ENCODE measurements at places on chromosomes 4 and X.

DNA sequence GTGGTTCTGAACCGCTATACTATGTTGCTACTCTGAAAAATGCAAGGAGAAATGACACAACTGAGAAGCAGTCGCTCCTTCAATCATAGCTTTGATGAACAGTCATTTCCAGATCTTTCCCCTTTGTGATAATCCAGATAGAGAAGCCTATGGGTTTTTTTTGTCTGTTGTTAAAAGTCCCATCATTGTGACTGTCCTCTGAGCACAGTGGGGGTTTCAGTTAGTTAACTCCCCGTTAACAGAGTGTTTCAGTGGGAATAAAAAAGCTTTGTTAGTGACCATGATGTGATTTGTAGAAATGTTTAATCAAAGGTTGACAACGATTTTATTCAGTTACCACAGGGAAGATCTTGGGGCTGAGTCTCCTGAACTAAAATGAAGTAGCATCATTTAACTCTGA is 176.2 kb upstream of the MAOA start:
- DNase-seq = no peak

GRCh38 chrX:973010-973632 is 239.3 kb downstream of the CRLF2 start:
- DNase-seq = no peak

DNA sequence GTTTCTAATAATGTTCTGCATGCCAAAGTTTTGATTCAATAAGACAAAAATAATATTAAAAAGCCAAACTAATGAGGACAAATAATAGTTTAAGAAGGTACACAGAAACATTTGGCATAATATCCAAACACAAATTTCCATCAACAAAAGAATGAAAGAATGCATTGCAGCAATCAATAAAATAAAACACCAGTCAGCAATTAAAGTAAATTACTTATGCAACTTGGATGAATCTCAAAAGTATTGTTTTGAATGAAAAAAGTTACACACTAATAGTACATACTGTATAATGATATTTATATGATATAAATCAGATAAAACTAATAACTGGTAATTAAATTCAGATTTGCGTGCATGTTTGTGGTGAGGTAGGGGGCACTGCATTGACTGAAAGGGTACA is 285.5 kb upstream of the PCDH10 start:
- DNase-seq = no peak

GRCh38 chr4:83238393-83239248 is 46.0 kb downstream of the COQ2 start:
- DNase-seq = no peak

DNA sequence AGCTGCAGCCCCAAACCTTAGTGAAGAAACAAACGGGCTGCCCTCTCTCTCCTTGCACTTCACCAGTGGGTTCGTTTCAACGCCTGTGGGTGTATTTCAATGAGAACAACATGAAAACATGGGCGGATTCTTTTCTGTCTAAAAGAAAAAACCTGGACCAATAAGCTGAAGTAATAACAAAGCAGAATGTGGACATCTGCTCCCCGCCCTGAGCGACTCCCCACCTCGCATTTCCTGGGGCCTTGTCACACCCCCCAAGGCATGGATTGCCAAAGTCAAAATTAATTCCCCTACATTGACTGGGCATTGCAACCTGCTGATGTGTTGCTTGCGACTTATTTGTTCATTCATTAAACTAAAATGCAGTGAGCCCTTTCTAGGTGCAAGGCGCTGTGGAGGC is 142.9 kb downstream of the BCOR start:
- DNase-seq = no peak

DNA sequence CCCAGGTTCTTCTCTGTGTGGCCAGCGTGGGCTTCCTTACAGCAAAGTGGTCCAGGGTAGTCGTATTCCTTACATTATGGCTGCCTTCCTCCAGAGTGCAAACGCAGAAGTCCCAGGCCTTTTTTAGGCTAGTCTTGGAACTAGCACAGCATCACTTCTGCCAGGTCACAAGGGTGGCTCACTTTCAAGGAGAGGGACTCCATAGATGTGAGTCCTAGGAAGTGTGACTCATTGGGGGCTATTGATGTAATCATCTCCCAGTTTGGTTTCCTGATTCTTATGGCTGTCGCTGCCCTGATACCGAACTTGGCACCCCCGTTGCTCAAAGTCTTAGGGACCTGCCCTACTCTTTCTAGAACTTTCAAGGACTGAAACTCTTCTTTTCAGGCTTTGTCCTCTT is 140.0 kb downstream of the DCK start:
- DNase-seq = no peak

DNA sequence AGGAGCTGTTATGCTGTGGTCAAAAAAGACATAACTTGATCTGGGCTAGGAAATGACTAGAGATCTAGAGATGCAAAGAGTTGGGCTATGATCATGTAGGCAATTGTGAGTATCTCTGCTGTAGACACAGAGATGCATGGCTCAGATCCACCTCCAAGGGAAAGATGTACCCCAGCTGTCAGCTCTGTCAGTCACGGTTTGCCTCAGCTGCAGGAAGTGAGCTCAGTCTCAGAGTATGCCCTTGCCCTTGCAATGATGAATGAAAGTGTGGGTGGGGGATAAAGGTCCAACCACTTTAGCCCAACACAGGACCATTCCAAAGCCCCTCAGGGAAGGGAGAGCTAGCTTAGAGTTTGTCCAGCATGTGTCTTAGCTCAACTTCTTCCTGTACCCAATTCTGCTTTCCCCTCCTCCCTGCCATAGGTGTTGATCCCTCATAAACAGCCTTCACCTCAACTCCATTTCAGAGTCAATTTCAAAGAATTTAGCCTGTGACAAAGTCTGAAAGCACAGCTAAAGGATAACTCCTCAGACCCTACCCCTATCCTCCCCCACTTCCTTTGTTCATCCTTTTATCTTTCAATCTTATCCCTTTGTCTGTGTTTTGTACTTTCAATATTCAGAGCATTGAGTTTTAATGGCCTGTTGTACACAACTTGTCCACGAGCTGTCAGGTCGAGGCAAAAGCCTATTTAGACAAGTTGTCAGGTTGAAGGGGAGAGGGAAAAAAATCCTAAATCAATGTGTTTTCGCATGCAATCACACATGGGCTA is 90.6 kb downstream of the MID1IP1 start:
- no peak for DNase-seq

GRCh38 chrX:154348114-154348531 is 26.3 kb downstream of the FLNA start:
- no peak for DNase-seq

GRCh38 chr4:2929469-2929868 is 33.7 kb downstream of the NOP14 start:
- no peak for DNase-seq

- DNase-seq = no peak
Measured at GRCh38 chr4:38470735-38471262, 193.2 kb upstream of the KLF3 start.

DNA sequence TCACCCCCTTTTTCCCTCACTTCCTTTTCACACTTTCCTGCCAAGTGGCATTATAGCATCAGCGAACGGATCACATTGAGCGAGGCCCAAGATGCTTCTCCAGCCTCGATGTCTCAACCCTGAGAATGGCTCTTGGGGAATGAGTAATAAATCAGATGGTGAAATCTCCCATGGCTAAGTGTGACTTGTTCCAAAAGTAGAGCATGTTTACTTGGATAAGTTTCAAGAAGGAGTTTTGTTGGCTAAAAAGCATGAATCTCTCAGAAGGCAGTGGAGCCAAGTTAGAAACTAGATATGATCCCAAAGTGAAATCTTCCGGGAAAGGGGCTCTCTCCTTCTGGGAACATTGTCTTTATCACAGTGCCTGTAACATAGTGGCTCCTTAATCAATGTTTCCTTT is 316.3 kb downstream of the CAMK2D start:
- DNase-seq = peak; percentile 39

DNA sequence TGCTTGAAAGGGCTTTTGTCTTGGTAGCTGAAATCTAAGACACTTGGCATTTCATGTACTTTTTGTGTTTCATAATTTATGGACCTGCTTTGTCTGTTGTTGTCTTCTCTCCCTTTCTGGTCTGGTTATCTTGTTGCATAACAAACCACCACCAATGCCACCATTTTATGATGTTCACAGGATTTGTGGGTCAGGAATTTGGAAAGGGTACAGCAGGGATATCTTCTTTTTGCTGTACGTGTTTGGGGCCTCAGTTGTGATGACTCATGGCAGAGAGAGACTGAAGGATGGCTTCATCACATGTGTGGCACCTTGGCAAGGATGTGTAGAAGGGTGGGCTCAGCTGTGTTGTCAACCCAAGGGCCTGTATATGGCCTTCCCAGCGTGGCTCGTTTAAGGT is 35.2 kb downstream of the KDM6A start:
- DNase-seq = peak; percentile 49

GRCh38 chrX:47030339-47030738 is 47.9 kb upstream of the RGN start:
- peak; percentile 78 for DNase-seq

DNA sequence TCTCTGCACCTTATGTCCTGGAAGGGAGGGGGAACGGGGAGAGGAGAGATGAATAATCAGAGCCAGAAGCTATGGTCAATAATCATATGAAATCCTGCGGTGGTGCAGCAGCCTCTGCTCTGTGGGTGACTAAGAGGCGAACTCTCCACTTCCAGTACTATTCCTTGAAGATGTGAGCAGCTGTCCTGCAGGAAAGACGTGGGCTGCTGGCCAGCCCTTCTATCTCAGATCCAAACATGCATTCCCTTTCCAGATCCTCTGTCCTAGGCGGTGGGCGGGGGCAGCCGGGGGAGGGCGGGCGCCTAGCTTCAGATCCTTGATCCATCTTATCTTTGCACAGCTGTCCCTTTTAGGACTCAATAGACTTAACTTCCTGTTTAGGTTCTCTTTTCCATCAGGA is 34.5 kb downstream of the SPINK2 start:
- DNase-seq = no peak

GRCh38 chr4:181991369-181992108 is 251.7 kb upstream of the TENM3 start:
- no peak for DNase-seq

DNA sequence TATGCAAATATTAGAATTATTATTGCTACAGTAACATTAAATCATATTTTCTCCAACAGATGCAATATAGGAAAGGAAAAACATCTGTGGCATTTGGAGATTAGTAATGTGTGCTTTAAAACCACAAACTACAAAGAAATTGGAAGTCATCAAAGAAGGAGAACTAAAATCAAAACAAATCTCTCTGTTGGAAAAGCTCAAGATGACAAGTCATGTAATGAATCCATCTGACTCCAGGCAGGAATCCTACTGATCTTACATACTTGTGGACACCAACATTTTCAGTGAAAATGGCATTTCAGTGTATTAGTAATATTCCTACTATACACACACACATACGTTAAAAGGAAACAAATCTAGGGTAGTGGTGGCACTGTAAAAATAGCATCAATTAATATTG is 98.2 kb downstream of the SLC39A8 start:
- DNase-seq = no peak

GRCh38 chr4:123449780-123450179 is 53.2 kb downstream of the SPRY1 start:
- peak; percentile 92 for DNase-seq

- DNase-seq = no peak
Measured at GRCh38 chrX:77076896-77077295, 370.3 kb upstream of the FGF16 start.

- no peak for DNase-seq
Measured at GRCh38 chr4:58502839-58503238, 1392.7 kb upstream of the IGFBP7 start.

- no peak for DNase-seq
Measured at GRCh38 chr4:87236861-87237260, 16.4 kb upstream of the KLHL8 start.

- no peak for DNase-seq
Measured at GRCh38 chr4:1598206-1599025, 85.7 kb downstream of the FAM53A start.

DNA sequence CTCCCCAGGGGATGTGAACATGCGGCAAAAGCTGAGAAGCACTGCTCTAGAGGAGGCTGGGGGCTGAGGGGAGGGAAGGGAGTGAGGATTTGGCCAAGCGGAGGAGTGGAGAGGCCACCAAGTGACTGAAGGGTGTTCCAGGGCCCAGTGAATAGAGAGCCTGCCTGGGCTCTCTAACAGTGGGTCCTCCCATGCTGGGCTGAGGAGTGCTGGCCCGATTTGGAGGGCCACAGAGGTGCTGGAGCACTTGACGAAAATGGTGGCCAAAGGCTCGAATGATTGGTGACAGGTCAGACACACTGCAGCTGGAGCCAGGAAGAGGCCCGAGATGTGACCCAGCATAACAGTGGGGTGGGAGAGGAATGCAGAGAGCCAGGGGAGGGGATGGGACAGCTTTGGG is 37.5 kb upstream of the MAP3K15 start:
- DNase-seq = no peak

DNA sequence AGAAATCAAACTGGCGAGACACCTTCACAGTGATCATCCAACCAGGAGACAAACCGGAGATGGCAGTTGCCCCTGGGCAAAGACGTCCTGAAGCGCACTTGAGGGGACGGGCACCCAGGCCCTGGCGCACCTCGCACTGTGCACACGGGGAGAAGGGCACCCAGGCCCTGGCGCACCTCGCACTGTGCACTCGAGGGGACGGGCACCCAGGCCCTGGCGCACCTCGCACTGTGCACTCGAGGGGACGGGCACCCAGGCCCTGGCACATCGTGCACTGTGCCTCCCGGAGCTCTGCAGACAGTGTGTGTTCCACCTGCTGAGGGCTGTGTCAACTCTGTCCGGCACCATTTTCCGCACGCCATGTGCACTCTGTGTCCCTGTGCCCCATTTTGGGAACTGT is 34.6 kb upstream of the CPLX1 start:
- no peak for DNase-seq

DNA sequence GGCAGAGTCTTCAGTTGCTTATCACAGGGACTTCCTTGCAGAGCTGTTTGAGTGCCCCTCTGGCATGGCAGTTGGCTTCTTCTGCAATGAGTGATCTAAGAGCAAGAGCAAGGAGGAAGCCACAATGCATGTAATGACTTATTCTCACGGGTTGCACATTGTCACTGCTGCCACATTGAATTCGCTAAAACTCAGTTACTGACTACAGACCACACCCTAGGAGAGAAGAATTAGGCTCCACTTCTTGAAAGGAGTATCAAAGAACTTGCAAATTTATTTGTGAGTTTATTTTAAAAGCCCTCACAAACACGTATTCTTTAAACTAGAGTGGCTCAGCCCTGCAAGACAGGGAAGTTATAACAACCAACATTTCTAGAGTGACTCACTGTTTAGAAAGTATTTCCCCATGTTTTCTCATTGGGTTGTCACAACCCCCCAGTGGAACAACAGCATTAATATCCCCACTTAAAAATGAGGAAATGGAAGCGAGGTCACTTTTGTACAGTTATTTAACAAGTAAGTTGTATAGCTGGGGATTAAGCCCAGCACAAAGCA is 32.4 kb upstream of the RBPJ start:
- no peak for DNase-seq

DNA sequence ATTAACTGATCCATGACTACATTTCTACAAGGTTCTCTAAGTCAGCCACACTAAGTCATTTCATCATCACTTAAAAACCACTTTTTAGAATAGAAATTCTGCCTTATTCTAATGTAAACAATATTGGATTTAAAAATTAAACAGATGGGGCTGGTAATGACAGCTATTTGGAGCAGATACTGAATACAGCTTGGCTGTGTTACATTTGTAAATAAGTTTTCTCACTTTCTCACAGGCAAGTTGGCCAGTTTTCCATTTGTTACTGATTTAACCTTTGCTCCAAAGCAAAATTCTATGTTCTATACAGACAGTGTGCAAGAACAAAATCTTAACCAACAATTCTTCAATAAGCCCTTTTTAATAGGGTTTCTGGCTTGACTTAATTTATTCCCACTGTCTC is 370.7 kb downstream of the GRIA2 start:
- no peak for DNase-seq
